NCI-H510A (cell line): ENCODE measurements at places on chromosomes 4 and X.

DNA sequence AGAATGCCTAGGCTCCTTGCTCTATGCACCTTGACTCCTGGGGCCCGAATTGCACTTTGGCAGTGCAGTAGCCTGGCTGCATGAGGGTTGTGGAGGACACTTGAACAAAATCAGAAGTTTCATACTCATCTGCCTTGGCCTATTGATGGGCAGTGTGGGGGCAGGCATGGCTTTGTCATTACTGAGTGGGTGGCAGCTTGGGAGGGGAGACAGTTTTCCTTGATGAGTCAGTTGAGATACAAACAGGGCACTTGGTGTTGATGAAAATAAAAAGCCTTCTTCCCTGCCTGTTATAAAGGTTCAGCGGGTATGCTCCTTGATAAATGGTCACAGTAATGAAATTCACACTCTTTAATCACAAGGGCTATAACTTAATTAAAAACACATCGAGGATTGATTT, 126.8 kb upstream of the MAMLD1 start:
- DNase-seq: no peak

DNA sequence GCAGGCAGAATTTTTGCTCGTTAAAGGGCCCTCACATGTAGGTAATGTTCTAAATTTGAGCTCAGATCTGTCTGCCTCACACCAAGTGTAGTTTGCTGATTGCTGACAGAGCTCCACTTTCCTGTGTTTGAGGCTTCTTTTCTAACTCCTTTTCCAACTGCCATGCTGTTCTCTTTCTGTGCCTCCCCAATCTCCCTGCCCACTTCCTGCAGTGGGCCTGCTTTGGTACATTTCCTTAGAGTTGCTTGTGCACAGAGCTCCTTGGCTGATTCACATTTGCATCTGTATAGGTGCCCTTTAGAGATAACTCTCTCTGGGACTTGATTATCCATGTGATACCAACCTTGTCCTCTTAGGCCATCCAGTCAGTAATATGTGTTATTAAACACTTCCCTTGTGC, 4.5 kb downstream of the MED28 start:
- DNase-seq: no peak

GRCh38 chr4:171186700-171187099, 626.5 kb upstream of the GALNTL6 start:
- no peak for DNase-seq

DNA sequence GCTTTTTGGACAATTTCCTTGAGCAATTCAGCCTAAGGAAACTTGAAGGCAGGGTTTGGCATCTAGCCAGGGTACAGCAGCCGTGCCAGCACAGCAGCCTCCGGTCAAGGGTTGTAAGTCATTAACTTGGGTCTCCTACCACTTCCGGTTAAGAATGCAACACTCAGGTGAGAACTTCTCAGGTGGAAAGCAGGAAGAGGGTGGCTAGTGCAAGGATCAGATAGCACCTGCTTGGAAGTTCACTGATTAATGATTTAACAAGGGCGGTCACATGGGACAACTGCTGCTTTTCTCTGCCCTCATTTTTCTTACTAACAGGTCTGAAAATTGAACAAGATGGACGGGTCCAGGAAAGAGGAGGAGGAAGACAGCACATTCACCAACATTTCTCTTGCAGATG, 30.1 kb upstream of the SCOC start:
- DNase-seq: no peak

DNA sequence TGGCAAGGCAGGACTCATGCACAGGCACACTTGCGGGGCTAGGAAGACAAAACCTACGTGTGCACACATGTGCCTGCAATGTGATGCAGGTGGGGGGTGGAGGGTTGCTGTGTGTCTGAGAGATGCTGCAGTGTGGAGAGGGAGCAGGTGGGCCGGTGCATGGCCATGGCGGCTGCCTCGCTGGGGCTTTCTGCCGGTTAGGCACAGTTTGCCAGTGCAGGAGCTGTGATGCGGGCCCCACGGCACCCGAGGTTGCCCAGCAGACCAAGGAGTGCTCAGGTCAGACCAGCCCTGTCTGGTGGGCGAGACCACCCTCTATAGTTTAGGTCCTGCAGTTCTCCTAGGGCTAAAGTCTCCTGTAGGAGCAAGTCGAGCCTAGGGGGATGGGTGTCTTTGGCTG, 4.4 kb upstream of the AFM start:
- no peak for DNase-seq

DNA sequence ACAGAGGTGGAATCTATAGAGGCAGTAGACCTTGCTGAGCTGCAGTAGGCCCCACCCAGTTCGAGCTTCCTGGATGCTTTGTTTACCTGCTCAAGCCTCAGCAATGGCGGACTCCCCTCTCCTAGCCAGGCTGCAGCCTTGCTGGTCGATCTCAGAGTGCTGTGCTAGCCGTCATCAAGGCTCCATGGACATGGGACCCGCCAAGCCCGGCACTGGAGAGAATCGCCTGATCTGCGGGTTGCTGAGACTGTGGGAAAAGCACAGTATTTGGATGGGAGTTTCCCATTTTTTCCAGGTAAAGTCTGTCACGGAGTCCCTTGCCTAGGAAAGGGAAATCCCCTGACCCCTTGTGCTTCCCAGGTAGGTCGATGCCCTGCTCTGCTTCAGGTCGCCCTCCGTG, 124.8 kb upstream of the KLF8 start:
- peak; percentile 68 for DNase-seq

- DNase-seq: no peak
These were observed 79.5 kb upstream of the MAGEB10 start for GRCh38 chrX:27728291-27728690.

- no peak for DNase-seq
These were observed 69.7 kb downstream of the MCUB start for GRCh38 chr4:109629775-109630174.

DNA sequence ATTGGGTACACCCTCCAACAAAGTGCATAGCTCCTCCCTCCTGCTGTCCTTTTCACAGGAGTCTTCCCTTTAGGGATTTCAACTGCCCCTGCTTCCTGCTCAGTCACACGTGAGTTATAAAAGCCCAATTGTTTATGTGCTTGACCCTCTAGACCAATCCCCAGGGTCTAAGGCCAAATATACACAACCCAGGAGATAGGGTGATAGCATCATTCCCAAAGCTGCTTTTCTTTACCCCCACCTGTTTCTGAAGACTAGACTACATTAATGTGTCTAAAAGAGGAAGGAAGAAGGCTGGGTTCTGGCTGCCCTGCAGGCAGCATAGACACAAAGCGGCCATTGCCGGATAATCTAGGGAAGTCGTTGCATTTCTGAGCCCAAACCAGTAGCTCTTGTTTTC, 526.7 kb upstream of the FRG1 start:
- DNase-seq: no peak

- DNase-seq: no peak
These were observed 194.9 kb downstream of the PALLD start for GRCh38 chr4:168691631-168692369.

- DNase-seq: no peak
These were observed 7.1 kb upstream of the CLNK start for GRCh38 chr4:10691651-10692050.

- no peak for DNase-seq
These were observed 220.6 kb downstream of the DHX15 start for GRCh38 chr4:24363751-24364150.

- no peak for DNase-seq
These were observed 518.9 kb downstream of the MID1IP1 start for GRCh38 chrX:39320165-39320564.

DNA sequence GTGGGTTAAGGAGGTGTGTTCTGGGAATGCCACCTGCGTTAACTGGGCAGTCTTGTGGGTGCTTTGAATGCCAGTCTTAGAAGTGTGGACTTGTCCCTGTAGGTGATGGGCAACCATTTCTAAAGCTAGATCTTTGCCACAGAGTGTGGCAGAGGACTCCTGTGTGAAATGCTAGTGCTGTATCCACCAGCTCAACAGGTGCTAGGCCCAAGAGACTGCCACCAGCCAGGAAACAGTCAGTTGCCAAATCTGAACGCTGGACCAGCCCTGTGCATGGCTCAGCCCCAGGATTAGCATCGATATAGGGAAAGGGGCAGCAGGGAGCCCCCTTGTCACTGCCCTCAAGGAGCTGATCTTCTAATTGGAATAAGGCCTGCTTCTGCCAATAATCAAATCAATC, 35.3 kb downstream of the STARD8 start:
- no peak for DNase-seq
